Activated T-cell treated with anti-CD3 and anti-CD28 coated beads, Interleukin-2, amount 50 U/mL, for 4 hours (primary cell): ENCODE measurements at places on chromosomes 1 and 21.

GRCh38 chr1:112079446-112079845 lies 90.0 kb upstream of the KCND3 start:
- no peak for DNase-seq

DNA sequence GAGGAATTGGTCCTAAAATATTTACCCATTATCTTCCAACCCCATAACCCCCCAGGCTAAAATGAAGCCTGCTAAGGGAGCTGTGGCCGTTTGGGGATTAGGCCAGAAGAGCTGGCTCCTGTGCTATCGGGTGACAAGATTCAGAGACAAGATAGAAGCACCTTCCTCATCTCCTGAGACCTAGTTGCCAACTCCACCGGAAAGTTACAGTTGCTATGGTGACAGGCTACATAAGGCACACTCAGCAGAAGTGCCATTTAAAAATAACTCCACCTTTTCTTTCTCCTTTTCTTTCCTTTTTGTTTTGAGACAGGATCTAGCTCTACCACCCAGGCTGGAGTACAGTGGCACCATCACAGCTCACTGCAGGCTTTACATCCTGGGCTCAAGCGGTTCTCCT lies 43.6 kb upstream of the ROR1 start:
- no peak for DNase-seq

DNA sequence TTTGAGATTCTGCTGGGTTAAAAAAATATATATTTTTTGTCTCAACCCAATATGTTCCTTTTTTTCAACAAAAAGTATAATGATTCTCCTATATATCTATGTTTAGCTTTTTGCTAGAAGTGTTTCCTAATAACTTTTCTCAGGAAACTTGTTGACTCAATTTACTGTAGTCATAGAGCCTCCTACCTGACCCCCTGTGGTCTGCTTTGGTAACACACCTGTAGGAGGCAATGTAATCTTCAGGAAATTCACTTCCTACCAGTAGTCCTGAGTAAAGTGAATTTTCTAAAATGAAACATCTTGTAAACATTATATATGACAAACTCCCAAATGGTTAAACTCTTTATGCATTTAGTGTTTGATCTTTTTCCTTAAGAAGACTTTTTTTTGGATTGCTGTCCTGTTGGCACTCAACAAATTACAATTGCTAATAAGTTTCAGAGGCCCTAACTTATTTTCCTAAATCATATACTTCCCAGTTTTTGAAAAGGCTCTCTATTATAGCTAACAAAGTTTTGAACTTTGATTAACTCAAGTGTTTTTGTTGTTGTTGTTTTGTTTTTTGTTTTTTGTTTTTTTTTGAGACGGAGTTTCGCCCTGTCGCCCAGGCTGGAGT lies 118.3 kb downstream of the OLFML2B start:
- peak; percentile 15 for DNase-seq

GRCh38 chr1:43247256-43247921 lies 22.4 kb upstream of the TMEM125 start:
- no peak for DNase-seq

GRCh38 chr1:167251472-167251871 lies 30.8 kb downstream of the POU2F1 start:
- no peak for DNase-seq

DNA sequence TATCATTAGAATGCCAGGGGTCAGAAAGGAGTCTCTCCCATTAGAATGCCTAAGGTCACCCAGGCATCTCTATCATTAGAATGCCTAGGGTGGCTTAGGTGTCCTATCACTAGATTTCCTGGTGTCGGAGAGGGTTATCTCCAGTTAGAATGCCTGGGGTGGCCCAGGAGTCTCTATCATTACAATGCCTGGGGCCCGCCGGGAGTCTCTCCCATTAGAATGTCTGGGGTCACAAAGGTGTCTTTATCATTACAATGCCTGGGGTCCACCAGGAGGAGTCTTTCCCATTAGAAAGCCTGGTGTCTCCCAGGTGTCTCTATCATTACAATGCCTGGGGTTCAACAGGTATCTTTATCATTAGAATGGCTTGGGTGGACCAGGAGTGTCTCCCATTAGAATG lies 56.2 kb downstream of the RNF187 start:
- DNase-seq, result no peak
